WTC11 (cell line): ENCODE measurements at places on chromosomes 7 and 10.

GRCh38 chr10:103812004-103812403 lies 43.4 kb downstream of the SH3PXD2A start:
- DNase-seq: no peak

GRCh38 chr7:2477447-2478398 lies 1.5 kb upstream of the GRIFIN start:
- DNase-seq: peak; percentile 74

- no peak for DNase-seq
Measured at GRCh38 chr7:27103489-27104226, 1.2 kb upstream of the HOXA2 start.

GRCh38 chr7:31782411-31782991 lies 95.5 kb downstream of the PPP1R17 start:
- no peak for DNase-seq

DNA sequence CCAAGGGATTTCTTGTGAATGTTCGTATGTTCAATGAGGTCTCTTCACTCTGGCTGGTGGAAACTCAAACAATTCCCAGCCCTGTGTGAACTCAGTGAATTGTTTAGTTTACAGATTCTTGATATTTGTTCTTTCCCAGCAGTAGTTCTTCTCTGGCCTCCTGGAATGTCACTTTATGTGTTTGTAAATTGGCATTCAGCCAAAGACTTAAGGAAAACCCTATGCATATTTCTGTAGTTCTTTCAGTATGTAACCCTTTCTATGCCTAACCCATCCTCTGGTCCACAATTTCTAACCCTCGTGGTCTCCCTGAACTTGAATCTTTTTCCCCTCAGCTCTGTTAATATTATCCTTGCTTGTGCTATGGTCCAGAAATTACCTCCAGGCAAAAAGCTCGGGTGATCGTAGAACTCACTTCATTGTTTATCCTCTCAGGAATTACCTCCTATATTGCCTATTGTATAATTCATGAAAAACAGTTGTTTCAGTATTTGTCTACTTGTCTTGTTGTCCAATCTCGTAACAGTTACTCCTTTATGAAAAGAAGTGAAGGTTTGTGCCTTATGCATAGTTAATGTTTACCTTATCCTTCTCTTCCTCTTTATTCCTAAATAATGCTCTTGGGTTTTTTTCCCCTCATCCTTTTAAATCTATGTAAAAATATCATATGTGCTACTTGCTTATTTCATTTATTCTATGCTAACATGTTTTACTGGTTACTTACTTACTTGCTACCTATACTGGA lies 23.7 kb upstream of the AGR3 start:
- no peak for DNase-seq

GRCh38 chr10:372566-372965 lies 237.3 kb downstream of the ZMYND11 start:
- DNase-seq: no peak

DNA sequence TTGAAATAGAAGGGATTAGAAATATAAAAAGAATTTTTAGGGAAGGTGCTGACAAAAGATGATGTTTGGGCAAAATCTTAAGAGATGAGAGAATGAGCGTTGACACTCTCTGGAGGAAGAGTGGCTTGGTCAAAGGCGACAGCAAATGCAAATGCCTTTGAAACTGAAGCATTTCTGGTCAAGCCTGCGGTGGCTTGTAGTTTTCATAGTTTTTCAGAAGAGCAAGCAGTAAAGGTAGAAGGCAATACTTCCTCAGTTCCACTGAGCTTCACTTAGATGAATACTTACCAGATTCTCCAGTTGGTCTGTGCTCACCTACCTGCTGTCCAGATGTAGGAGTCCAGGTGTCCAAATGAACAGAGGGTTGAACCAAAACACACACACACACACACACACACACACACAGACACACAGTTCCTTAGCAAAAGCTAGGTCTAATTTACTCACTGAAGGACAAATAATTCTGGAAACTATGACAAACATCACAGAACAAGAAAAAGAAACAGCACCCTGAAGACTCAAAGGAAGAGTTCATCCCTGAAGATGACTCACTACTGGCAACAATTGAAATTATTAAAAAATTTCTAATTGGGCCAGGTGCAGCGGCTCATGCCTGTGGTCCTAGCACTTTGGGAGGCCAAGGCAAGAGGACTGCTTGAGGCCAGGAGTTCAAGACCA lies 12.1 kb upstream of the STK17A start:
- no peak for DNase-seq

DNA sequence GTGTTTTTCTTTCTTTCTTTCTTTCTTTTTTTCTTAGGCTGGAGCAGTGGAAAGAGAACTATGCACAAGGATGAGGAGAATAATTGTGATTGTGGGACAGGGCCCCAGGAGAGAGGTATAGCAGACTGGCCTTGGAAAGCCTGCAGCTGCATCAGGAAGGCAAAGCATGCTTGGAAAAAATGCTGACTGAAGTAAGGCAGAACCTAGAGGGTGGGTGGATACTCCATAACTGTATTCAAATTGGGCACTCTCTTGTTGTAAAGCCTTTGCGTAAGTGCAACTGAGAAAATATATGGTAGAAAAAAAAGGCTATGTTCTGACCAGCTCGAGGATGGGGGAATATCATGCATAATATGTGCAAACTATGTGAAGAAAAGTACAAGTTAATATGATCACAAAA lies 39.5 kb downstream of the PDK4 start:
- DNase-seq: no peak

- DNase-seq: no peak
Measured at GRCh38 chr10:72126872-72127232, 38.5 kb upstream of the SPOCK2 start.

DNA sequence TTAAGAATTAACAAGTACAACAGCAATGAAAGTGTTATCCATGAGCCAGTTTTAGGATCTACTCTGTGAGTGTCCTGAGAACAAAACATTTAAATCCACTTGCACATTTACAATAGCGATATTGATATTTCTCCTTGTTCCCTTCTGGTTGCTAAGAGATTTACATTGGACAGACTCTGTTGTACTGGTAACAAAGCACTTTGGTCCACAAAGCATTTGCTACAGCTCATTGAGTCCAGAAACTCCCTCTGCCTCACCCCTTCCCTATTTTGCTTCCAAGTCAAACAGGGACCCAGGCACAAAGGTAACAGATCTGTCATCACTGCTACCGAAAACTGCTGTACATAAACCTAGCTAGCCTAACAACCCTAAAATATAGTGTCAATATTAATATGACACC lies 2.1 kb downstream of the ANK3 start:
- no peak for DNase-seq

DNA sequence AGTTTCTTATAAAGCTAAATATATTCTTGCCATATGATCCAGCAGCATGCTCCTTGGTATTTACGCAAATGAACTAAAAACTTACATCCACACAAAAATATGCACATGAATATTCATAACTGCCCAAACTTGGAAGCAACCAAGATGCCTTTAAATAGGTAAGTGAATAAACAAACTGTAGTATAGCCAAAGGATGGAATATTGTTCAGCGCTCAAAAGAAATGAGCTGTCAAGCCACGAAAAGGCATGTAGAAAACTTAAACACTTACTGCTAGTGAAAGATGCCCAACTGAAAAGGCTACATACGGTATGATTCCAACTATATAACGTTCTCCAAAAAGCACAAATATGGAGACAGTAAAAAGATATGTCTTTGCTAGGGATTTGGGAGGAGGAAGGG lies 12.7 kb downstream of the THSD7A start:
- DNase-seq: no peak

DNA sequence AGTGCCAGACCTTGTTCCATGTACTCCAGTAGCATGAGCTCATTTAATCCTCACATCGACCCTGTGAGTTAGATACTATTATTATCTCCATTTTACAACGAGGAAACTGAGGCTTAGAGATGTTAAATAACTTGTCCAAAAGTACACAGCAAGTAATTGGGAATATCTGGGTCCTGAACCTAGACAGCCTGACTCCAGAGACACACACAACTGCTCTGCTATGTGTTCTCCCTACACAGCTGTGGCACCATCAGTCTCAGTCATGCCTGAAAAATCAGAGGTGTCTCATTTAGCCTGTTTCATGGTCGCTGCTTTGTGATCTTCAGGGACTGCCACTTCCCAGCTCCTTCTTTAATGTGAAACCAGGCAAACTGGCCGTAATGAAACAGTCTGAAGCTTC lies 56.5 kb downstream of the COL1A2 start:
- DNase-seq: no peak

DNA sequence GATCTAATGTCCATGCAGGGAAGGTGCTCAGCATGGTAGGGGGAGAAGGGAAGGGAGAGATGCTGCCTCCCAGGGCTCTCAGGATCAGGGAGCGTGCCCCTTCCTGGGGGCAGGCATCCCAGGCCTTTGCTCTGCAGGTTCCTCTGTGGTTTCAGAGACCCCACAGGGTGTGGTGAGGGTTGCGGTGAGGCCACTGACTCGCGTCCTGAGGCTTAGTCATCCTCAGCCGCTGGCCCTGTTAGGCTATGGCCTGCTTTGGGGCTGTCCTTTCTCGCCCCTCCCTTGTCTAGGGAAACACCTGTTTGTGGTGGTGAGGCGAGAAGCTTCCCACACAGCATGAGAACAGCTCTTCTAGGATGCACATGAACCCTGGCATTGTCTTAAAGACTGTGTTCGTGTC lies 558.3 kb upstream of the FOXK1 start:
- no peak for DNase-seq

DNA sequence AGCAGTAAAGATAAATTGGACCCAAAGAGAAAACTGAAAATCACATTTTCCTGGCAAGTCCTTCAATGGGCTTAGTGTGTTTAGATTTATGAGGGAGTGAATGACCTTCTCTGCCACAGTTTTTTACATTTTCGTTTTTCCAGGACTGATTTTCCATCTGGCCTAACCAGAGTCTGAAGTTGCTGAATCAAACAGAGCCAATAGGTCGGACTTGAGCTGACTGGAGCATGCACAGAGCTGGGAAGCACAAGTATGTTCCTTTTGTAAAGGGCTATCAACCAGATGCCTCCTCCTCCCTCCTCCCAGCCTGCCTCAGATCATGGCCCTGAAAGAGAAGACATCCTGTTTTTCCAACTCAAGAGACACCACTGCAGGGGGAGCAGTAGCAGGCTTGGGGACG lies 126.0 kb upstream of the ANKRD1 start:
- no peak for DNase-seq

- peak; percentile 63 for DNase-seq
Measured at GRCh38 chr7:142485617-142486226, 227.9 kb upstream of the PRSS58 start.

GRCh38 chr7:32206987-32207386 lies 136.8 kb upstream of the PDE1C start:
- DNase-seq: peak; percentile 70

DNA sequence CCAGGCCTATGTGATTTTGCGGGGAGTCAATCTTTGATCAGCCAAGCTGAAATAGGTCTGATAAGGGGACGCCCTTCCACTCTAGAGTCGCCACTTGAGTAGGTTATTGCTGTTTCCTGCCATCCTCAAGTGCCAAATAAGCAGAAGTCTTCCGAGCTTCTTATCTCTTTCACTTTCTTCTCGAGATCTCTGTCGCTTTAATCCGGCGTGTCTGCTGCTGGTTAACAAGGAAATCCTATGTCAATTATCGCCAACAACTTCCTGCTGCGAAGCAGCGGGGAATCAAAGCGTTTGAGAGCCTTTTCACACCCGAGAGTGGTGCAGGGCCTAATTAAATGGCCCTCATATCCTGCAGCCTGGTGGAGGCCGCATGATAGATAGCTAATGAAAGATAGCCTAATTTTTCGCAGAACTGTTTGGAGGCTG lies 215.9 kb downstream of the RAB11FIP2 start:
- DNase-seq: peak; percentile 47

- DNase-seq: no peak
Measured at GRCh38 chr10:60425392-60426110, 35.9 kb upstream of the ANK3 start.

DNA sequence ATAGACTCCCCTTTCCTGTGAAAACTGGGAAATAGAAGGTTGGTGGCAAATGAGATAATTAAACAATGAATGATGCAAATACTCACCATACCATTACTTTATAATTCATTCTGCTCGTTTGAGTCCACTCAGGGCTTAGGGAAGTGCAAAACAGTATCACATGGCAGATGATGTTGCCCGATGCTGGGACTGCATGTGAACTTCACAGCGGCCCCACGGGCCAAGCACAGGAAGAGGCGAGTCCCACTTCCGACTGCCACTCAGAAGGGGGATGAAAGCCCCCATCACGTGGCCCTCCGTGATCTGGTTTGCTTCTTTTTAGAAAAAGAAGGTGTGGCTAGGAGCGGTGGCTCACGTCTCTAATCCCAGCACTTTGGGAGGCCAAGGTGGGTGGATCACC lies 71.5 kb downstream of the PRPF18 start:
- DNase-seq: no peak

DNA sequence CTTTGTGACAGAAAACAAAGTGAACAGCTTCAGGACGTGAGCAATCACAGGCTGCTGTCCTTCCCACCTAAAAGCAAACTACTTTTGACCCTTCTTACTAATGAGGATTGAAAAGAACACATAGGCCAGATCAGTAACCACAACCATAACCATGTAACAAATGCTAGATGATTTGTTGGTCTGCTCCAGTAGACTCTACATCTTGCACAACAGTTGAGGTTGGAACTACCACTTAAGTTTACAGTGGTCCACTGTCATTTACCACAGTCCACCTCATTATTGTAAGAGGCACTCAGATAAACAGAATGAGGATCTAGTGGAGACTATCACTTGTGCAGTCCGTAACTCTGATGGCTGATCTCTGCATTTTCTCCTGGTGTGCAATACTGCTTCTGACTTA lies 27.8 kb downstream of the NET1 start:
- DNase-seq: no peak

- no peak for DNase-seq
Measured at GRCh38 chr7:76133164-76133775, 68.4 kb upstream of the SRRM3 start.
